ENCODE measurements at places on chromosomes 2 and 18.

DNA sequence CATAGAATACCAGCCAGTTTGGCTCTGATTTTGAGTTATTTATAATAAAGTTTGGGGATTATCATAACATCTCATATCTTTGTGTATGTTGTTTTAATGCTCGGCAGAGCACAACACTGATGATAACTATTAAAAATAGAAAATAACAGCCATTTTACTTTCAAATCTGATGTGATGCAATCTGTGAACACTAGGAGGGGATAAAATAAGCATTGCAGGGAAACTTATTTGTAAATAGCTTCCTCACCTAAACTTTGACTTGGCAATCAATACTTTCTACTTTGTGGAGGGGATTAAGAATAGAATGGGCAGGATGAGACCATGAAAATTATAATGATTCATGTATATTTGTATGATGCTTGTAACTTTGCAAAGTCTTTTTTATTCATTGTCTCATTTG, 54.4 kb downstream of the USP14 start:
- DNase-seq = no peak

DNA sequence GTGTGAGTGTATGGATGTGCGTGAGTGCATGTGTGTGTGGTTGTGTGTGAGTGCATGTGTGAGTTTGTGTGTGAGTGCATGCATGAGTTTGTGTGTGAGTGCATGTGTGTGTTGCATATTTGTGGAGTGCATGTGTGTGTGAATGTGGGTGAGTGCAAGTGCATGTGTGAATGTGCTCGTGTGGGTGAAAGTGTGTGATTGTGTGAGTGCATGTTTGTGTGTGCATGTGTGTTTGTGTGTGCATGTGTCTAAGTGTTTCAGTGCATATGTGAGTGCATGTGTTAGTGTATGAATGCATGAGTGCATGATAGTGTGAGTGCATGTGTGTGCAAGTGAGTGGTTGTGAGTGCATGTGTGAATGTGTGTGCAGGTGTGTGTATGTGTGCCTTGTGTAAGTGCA, 343.4 kb upstream of the SALL3 start:
- no peak for DNase-seq

DNA sequence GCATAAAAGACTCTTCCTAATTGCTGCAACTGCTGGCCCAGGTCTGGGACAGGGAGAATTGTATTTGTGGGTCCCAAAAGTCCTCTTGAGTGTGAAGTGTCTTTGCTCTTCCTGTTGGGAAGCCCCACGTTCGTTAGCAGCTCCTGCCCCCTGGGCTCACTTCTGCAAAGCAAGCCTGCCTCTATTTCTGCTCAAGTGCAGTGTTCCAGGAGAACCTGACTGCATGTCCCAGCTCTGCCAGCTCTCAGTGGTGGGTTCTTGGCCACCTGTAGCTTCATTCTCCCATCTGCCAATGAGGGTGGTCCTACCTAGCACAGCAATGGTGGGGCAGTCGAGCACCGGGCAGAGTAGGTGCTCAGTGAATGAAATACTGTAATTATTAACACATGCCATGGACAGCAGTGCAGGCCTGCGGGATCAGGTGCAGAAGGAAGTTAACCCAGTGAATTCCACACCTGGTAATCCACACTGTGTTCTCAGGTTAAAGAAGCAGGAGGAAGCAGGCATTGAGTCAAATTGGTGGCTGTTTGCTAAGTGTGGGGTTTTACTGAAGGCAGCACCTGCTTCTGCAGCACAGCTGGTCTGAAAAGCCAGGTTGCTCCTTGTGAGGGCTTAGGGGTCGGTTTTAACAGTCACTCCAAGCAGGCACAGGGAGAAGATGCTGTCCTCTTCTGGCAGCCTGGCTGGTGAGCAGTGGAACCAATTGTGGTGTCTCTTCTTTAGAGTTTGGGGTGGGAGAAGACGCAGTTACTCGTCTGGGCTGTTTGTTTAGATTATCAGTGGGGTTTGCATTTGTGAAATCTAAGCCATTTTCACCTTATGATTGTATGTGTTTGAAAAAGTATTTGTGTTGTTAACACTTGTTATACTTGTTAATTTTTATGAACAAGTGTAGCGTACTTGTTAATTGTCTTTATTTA, 54.3 kb downstream of the DGKD start:
- DNase-seq = no peak

DNA sequence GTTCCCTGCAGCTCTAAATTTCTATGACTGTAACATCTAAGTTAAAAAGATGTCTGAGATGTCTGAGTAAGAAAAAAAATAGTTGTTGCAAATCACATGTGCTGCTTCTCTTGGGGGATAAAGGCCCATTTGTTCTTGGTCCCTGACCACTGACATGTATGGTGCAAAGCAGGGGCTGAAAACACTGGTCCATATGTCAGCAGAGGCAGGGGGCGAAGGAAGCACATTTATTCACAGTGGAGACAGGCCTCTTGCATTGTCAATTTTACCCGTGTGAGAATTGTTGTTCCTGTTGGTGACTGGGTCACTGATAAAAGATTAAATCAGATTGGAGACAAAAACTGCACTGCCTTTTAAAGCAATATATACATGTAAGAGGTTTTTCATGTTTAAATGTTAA, 38.8 kb downstream of the PRKCE start:
- no peak for DNase-seq

DNA sequence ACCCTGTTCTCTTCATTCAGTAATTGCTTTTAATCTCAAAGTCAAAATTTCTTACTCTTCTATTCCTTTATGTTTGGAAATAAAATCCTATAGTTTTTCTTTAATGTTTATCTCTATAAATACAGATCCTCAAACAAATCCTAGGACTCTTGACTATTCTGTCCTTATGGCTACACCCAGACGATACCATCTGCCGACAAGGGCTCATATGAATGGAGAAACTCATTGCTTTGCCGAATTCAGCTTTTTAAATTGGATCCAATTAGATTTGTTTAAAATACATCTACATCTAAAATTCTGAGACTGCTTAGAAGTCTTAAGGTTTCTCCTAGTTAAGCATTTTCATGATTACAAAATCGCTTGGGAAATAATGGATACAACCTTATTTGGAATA, 9.0 kb downstream of the ALKAL2 start:
- no peak for DNase-seq

DNA sequence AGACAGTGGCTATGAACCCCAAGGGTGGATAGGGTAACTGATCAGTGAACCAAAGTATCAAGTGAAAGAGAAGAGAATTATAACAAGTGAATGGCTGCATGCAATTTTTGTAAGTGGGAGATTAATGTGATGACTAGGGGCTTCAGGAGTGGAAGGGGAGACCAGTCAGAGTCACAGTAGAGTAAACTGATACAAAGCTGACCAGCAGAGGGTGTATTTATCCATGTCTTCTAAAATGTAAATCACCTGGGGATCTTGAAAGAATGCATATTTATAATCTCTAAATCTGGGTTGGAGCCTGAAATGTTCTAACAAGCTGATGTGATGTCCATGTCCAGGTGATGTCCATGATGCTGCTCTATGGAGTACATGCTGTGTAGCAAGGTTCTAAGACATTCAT, 1351.3 kb upstream of the CHAC2 start:
- DNase-seq = no peak

GRCh38 chr2:163665051-163665450, 70.8 kb downstream of the FIGN start:
- no peak for DNase-seq

DNA sequence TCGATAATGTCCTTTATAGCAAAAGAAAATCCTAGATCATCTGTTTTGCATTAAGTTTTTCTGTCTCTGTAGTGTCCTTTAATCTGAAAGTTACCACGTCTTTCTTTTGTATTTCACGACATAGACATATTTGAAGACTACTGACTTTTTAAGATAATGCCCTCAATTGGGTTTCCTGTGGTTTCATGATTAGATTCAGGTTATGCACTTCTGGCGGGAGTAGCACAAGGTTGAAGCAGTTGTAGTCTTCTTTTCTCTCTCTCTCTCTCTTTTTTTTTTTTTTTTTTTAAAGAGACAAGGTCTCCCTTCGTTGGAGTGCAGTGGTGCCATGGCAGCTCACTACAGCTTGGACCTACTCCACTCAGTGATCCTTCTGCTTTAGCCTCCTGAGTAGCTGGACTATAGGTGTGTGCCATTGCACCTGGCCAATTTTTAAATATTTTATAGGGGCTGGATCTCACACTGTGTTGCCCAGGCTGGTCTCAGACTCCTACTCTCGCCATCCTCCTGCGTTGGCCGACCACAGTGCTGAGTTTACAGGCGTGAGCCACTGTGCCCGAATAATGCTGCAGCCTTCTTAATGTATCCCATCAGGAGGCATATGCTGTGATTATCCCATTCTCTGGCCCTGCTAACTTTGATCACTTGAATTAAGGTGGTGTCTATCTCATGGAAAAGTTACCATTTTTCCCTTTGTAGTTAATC, 3.9 kb downstream of the INPP4A start:
- no peak for DNase-seq

DNA sequence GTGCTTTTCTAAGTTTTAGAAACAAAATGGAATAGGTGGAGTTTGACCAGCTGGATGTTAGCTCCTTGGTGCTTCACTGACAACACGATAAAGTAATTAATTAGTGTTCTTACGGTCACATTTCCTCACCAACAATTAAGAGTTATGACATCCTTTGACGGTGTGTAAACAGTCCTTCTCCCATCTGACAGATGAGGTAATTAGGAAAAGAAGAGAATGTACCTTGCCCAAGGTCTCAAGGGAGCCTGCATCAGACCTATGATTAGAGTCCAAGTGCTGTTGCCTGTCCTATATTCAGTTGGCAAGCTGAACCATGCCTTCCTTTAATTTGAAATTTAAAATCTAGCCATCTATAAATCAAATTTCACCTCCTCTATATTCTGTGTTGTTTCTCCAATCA, 48.3 kb upstream of the STK17B start:
- DNase-seq = no peak
